ENCODE measurements at places on chromosomes 7 and 10.

GRCh38 chr7:35971133-35971891 lies 170.5 kb downstream of the SEPTIN7 start:
- no peak for DNase-seq

DNA sequence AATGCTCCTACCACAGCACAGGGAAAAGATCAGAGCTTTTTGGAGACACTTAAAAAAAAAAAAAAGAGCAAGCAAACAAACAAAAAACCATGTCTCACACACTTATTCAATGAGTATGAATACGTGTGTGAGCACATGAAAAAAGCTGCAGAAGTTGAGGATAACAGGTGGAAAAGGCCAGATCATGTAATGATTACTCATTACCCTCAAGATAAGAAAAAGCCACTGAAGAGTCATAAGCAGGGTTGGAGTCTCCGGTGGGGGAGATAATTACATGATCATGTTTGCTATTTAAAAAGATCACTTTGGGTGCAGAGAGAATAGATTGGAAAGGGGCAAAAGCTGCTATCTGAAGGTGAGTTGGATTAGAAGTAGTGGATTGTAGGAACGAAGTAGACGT lies 77.0 kb downstream of the POU6F2 start:
- no peak for DNase-seq

DNA sequence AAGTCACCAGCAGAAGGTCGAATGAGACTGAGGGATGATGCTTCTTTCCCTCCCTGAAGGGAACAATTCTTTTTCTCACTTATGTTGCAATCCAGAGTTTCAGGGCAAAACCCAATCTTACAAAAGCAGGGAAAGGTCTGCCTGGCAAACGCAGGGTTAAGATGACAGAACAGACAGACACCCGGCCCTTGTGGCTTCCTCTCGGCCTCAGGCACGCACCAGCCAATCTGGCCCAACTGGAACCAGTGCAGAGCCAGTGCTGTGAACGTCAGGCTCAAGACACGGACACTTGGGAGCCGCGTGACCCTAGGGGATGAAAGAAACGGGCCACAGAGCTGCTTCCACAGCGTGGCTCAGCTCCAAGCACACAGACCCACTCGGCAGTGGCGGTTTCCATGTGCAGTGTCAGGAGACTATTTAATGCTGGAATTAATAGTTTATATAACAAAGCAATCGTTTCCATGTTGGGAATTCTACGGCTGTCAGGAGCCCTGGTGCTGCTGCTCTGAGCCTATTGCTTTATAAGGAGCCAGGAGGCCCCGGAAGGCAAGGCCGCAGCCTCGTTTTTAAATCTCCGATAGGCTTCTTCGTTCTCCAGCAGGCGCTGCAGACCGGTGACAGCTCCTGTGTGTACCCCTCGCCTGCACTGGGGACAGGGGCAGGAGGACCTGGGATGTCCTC lies 198.4 kb downstream of the DIP2C start:
- DNase-seq = no peak

DNA sequence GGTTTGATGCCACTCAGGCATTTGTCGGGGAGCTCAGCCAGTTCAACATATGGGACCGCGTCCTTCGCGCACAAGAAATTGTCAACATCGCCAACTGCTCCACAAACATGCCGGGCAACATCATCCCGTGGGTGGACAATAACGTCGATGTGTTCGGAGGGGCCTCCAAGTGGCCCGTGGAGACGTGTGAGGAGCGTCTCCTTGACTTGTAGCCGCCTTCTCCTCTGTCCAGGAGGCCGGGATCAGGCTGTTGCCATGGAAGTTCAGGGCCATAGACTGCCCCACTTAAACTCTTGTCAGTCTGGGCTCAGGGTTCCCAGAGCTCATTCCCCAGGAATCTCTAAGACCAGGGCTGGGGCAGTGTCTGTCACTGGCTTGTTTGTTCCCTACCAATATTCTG lies 11.3 kb downstream of the NPTX2 start:
- DNase-seq = no peak

DNA sequence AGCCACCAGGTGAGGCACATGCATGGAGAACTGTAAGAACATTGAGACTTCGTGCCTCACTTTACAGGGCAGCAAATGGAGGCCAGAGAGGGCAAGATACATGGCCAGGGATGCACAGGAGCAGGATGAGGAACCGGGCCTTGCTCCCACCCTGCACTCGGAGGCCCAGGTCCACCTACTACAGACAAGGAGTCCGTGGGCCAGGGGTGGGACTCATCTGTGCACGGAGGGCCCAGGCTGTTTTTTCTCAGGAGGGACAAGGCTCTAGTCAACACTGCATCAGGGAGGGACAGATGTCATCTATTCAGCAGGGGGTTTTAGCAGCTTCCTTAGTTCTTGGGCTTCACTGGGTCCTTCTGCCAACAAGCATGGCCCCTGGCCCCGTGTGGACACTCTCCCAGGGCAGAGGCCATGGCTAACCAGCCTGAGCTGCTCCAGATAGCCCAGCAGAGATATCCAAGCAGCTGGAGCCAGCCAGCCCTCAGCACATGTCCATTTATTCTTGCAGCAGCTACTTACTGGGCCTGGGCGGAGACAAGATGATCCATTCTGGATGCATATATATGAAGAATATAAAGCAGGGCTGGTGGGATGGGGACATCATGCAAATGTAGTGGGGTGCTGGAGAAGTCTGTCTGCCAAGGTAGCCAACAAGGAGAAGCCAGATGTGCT lies 134.5 kb upstream of the RET start:
- no peak for DNase-seq
